MCF 10A (cell line): ENCODE measurements at places on chromosomes 2 and 18.

DNA sequence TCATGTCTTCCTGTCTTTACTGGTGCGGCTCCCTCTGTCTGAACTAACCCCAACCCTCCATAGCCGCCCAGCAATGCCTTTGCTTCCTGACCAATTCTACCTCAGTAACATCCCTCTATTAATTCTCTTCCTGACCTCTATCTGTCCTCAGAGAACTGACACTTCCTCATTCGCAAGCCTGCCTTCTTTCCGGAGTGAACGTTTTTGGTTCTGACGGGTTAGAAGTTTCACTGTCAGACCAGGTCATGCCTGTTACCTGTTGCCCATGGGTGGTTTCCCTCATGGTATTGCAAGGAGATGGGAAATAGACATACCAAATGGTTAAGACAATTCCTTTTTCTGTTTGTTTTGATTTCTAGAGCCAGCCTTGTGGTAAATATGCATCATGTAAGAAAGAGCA lies 453.4 kb upstream of the SLC14A2 start:
- no peaks in the 10 kb centered on the region for H3K36me3 ChIP-seq
- H3K4me3 ChIP-seq: no peak overlapping the region
- no peaks in the 10 kb centered on the region for H3K27me3 ChIP-seq

DNA sequence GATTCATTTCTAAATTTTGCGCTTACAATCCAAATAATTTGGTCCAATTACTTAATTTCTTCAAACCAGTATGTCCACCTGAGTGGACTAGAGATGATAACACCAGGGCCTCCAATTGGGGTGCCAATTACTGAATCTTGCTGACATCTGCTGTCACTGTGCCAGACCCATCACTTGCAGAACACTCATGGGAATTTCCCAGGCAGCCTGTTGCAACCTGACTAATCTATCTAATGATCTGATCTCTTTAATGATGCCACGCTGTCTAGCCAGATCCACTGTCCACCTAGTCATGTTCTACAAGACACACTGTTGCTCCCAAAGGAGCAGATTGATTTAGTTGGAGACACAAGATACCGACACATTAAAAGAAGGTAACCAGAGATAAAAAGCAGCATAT lies 11.8 kb upstream of the LRP1B start:
- no peak overlapping the region for H3K27ac ChIP-seq
- H3K4me1 ChIP-seq: no peaks in the 10 kb centered on the region
- H3K4me3 ChIP-seq: no peak overlapping the region
- peak; percentile 5 for DNase-seq
- H3K36me3 ChIP-seq: no peaks in the 10 kb centered on the region

DNA sequence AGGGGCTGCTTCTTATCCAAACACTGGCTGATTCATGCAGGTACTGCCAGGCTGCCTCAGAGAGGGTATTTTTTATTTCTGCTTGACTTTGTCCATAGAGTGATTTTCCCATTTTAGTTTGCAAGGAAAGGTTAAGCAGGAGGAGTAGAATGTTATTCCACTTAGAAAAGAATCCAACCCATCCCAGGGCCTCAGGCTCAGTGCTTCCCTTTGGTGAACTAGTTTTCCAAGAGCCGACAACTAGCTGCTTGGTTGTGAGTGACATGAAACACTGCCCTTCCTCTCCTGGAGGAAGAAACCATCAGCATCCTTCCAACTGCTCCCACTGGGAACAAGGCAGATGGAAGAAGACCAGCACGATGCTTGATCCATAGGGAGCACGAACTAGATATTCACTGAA lies 58.5 kb downstream of the BCL2 start:
- H3K4me1 ChIP-seq: peaks cover 6% of the 10 kb centered on the region
- H3K27ac ChIP-seq: no peak overlapping the region
- no peak for DNase-seq
- no peaks in the 10 kb centered on the region for H3K36me3 ChIP-seq

GRCh38 chr2:217680381-217680780 lies 322.4 kb downstream of the TNS1 start:
- H3K4me3 ChIP-seq: no peak overlapping the region
- no peak overlapping the region for H3K27ac ChIP-seq
- H3K36me3 ChIP-seq: no peaks in the 10 kb centered on the region
- peaks cover 12% of the 10 kb centered on the region for H3K4me1 ChIP-seq

- no peaks in the 10 kb centered on the region for H3K36me3 ChIP-seq
- H3K4me1 ChIP-seq: no peaks in the 10 kb centered on the region
- H3K27ac ChIP-seq: no peak overlapping the region
- H3K4me3 ChIP-seq: no peak overlapping the region
Measured at GRCh38 chr2:222179592-222179991, 119.2 kb downstream of the PAX3 start.
